ENCODE measurements at places on chromosomes 5 and 9.

DNA sequence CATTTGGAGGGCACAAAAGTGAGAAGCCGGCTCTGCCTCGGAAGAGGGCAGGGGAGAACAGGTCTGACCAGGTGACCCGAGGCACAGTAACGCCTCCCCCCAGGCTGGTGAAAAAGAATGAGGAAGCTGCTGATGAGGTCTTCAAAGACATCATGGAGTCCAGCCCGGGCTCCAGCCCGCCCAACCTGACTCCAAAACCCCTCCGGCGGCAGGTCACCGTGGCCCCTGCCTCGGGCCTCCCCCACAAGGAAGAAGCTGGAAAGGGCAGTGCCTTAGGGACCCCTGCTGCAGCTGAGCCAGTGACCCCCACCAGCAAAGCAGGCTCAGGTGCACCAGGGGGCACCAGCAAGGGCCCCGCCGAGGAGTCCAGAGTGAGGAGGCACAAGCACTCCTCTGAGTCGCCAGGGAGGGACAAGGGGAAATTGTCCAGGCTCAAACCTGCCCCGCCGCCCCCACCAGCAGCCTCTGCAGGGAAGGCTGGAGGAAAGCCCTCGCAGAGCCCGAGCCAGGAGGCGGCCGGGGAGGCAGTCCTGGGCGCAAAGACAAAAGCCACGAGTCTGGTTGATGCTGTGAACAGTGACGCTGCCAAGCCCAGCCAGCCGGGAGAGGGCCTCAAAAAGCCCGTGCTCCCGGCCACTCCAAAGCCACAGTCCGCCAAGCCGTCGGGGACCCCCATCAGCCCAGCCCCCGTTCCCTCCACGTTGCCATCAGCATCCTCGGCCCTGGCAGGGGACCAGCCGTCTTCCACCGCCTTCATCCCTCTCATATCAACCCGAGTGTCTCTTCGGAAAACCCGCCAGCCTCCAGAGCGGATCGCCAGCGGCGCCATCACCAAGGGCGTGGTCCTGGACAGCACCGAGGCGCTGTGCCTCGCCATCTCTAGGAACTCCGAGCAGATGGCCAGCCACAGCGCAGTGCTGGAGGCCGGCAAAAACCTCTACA is 11.8 kb downstream of the QRFP start:
- no peak for DNase-seq

GRCh38 chr5:36392818-36393217 is 91.1 kb upstream of the RANBP3L start:
- DNase-seq = no peak

DNA sequence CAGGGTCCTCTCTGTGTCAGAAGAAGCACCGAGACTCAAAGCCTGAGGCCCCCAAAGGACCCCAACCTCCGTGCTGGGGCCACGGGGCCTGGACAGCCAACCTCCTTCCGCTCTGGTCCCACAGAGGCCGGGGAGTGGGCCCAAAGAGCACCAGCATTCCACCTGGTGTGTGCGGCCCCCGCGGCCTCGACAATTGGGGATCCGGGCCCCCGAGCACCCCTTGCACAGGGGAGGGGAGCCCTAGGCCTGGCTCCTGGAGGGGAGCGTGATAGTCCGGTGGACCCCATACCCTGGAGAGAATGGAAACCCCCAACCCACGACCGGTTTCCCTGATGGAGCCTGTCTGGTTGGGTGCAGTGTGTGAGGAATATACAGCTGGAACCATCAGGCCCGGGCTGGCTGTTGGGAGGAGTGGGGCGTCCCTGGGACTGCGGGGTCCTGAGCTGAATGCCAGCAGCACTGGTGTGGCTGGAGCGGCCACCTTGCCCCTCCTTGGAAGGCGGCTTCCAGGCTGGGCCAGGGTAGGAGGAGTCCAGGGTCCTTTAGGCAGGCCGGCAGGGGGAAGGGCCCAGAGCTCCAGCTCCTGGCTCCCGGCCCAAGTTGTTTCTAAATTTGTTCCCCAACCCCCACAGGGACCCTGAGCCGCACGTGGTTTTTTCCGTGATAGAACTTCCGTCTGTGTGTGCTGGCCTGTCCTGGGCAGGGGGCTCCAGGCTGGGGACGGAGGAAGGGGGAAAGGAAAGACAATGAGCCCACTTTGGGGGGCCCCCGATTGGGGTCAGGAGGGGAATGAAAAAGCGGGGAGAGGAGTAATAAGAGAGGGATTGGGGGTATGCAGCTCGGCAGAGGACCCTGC is 825 bp upstream of the TOR4A start:
- no peak for DNase-seq

- DNase-seq = no peak
Observed at GRCh38 chr5:161369022-161369421, 177.5 kb downstream of the GABRB2 start.

GRCh38 chr9:86483496-86483895 is 129.3 kb upstream of the TUT7 start:
- DNase-seq = no peak

- no peak for DNase-seq
Observed at GRCh38 chr9:70020217-70020616, 23.4 kb upstream of the MAMDC2 start.

- no peak for DNase-seq
Observed at GRCh38 chr5:2806176-2806575, 54.7 kb upstream of the IRX2 start.

- DNase-seq = no peak
Observed at GRCh38 chr5:128259607-128260021, 176.0 kb downstream of the SLC12A2 start.

GRCh38 chr5:107396351-107396690 is 274.4 kb downstream of the EFNA5 start:
- no peak for DNase-seq

DNA sequence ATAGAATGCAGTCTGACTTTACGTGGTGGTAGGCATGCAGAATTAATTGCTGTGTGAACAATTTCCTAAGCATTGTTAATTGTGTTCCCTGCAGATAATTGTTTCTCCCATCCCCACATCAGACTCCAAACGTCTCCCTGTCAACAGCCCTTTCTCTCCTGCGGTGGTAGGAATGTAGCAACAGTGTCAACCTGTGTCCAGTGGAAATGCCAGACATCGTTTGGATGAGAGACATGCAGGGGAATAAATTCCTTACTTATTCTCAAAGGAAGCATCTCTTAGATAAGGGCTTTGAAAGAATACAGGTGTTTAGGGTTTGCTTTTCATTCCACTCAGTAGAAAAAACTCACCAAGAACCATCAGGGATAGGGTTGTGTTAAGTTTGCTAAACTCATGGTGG is 245.3 kb upstream of the WWC1 start:
- DNase-seq = no peak

GRCh38 chr9:26748449-26749058 is 144.0 kb downstream of the CAAP1 start:
- no peak for DNase-seq

GRCh38 chr5:135718151-135718550 is 116.3 kb upstream of the SLC25A48 start:
- DNase-seq = no peak

DNA sequence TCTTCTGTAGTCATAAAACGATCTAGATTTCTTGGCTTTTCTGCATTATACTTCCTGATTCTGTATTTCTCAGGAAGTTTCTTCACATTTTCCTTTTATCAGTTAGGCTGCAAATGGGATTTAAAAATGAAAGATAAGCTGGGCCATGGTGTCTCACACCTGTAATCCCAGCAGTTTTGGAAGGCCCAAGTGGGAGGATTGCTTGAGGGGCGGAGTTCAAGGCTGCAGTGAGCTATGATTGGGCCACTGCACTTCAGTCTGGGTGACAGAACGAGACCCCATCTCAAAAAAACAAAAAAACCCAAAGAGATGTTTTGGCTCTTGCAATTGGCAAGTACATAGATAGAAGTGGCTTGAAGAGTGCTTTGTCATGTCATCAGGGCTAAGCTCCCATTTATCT is 26.2 kb upstream of the APC start:
- no peak for DNase-seq

DNA sequence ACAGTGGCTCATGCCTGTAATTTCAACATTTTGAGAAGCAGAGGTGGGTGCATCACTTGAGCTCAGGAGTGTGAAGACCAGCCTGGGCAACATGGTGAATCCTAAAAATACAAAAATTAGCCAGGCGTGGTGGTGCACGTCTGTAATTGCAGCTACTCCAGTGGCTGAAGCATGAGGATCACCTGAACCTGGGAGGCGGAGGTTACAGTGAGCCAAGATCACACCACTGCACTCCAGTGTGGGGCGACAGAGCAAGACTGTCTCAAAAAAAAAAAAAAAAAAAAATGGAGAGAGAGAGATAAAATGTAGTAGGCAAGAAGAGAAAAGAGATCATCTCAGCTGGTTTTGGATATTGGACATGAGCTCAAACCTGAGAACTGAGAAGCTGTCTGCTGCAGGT is 23.7 kb upstream of the ZCCHC7 start:
- DNase-seq = no peak

DNA sequence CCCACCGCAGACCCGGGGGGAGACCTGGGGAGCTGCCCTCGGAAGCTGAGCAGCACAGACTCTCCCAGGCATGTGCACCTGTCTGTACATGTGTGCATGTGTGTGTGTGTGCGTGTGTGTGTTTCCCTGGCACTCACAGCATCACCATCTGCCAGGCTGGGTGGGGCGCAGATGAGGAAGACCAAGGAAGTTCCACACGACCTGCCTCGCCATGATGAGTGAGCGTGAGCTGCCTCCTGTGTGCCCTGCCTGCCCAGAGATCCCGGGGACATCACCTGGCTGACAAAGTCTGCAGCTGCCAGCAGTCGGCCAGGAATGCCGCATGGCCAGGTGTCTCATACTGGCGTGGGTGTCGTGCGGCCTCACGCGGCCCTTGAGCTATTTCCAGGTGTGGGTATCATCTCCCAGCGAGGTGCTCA is 4.0 kb upstream of the GPSM1 start:
- DNase-seq = no peak

- DNase-seq = no peak
Observed at GRCh38 chr9:132641216-132641615, 28.6 kb downstream of the DDX31 start.

- no peak for DNase-seq
Observed at GRCh38 chr9:127132921-127133647, 10.6 kb upstream of the ANGPTL2 start.

- no peak for DNase-seq
Observed at GRCh38 chr5:101991486-101991885, 304.6 kb downstream of the SLCO4C1 start.

GRCh38 chr5:138351517-138351916 is 968 bp upstream of the KDM3B start:
- DNase-seq = no peak

- no peak for DNase-seq
Observed at GRCh38 chr5:147906326-147907095, at the start of gene C5orf46. TSS of gene C5orf46 (minus strand) at chr5:147906538. CDS start at chr5:147906501, 37 bp downstream.
